ENCODE measurements at places on chromosomes 6 and 20. TPM values are rescaled to one million over a fixed set of nuclear protein-coding genes. Genes with fewer than 3 reads are reported as not detected.

Gene MBOAT1
- total RNA-seq: 3.9 TPM

Gene SOX18
- total RNA-seq: 1.4 TPM

Gene GLP1R
- not detected for total RNA-seq

Gene ZFP57
- total RNA-seq: not detected

Gene CCR6
- total RNA-seq: 0.14 TPM

Data from A549 treated with ZK216348 at 1 μM for 4 hours (cell line).